Activated T-helper 1 cell treated with Interleukin-2 at 50 U/mL for 16 hours (primary cell): ENCODE measurements at places on chromosomes 2 and 18.

GRCh38 chr2:121748202-121748601 is 7.2 kb upstream of the TSN start:
- no peak for DNase-seq

DNA sequence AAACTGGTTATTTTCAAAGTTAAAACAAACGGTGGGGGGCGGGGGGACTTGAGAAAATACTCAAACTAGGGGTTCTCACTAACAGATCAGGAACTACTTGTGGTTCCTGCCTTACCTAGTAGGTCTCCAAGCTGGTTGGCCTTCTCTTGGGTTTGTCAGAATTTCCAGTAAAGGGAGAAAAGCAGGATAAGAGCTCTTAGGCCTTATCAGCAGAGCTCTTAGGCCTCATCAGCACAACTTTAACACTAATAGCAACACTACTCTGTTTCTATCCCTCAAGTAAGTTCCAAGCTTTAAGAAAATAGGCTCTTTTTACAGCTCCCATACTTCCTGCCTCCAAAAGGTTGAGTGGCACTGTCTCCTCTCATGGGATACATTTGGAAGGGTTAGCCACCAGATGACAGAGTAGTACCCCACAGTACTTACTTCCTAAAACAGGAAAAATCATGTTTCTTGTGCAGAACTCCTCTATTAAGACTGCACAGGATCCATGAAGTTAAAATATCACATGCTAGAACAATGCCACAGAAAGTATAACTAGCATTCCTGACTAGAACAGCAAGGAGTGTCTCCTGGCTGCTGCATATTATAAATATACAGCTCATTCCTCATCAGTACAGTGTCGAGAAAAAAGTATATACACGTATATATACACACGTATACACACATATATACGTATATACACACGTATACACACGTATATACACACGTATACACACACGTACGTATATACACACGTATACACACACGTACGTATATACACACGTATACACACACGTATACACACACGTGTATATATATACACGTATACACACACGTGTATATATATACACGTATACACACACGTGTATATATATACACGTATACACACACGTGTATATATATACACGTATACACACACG is 6.1 kb downstream of the FBXO11 start:
- DNase-seq, result no peak

DNA sequence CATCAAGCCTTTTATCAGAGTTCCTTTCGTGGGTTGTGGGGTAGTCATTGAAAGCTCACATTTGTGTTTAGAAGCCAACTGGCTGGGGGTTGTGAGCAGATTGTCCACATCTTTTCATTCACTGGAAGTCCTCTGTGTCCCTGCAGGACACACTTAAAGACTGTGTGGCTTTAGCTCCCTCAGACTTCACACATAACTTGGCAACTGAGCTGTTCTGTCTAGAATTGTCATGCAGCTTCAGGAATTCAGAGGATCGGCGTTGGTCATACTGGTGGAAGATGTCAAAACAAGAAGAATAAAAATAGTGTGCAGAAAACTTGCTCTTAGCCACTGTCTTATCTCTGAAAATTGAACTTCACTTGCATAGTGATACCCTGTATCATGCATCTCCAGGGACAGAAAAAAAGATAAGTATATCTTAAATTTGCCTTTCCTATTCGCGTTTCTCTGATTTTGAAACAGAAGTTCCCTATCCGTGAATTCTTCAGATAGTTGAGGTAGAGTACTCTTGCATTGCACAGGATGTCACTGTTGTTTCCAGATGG is 49.6 kb downstream of the TRAPPC12 start:
- no peak for DNase-seq

GRCh38 chr18:58443671-58444070 is 185.2 kb downstream of the ALPK2 start:
- no peak for DNase-seq

- DNase-seq, result no peak
These were observed 89.2 kb downstream of the DOCK10 start for GRCh38 chr2:224952936-224953657.

GRCh38 chr2:74119912-74120825 is 27.5 kb downstream of the BOLA3 start:
- peak; percentile 78 for DNase-seq

GRCh38 chr2:139122711-139123158 is 342.5 kb upstream of the NXPH2 start:
- DNase-seq, result no peak

DNA sequence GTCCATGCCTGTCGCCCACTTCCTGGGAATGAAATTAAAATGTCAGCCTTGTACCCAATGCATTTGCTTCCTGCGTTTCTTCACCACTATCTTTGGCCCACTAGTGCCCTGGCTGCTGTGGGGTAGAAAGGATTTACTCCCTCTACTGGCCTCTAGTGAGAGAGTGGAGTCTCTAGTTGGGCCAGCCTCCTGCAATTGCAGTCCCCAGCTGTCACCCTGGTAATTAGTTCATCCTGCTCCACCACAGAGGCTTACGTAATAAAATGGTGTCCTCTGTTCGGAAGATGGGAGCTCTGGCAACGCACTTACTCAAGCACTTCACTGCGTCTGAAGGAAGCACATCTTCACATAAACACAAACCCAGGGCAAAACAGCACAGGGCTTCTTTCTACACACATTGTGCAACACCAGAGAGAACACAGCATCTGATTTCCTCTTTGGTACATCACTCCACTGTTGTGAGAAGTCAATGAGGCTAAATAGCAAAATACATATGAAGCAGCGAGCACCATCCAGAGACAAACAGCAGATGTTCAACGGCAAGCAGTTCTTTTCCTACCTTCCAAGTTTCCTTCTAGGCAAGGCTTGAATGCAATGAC is 274.6 kb downstream of the LRATD1 start:
- no peak for DNase-seq

DNA sequence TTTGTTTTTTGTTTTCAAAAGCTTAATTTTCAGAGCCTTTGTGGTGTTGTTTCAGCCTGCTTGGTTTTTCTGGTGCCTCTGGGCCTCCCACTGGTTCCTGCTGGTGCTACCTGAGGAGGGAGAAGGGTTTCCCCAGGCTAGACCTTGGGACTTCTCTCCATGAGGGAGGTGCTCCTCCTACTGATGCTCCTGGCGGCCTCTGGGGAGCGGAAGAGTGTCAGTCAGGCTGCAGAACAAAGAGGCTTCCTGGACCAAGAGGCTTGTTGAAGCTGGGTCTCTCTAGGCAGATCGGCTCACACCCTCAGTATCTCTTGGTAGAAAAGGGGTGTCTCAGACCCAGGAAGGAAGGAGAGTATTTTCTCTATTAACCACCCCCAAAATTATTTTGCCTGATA is 32.2 kb downstream of the RFX8 start:
- no peak for DNase-seq

DNA sequence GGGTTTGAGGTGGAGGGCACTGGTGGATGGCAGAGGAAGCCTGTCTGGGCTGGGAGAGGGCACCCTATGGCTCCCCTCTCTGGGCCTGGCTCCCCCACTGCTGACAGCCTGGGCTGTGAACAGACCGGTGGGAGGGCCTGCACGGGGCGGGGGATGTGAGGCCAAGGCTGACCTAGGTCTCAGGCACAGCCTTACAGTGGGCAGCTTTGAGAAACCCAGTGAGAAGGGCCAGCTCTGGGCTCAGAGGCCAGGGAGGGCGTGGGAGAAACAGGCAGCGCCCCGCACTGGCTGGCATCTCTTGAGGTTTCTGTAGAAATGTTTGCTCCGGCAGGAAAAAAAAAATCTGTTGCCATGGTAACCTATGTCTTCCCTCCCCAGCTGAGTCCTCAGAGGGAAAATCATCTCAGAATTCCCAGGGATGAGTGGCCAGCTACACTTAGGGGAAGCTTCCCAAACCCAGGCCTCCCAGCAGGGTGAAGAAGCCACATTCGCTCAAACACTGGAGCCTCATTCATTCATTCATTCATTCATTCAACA is 71.7 kb upstream of the TAF1B start:
- no peak for DNase-seq

GRCh38 chr2:6027066-6027465 is 334.9 kb downstream of the SOX11 start:
- no peak for DNase-seq

- no peak for DNase-seq
These were observed 755 bp downstream of the EIF4E2 start for GRCh38 chr2:232551250-232551638.

GRCh38 chr2:133262893-133263292 is 305.4 kb downstream of the NCKAP5 start:
- DNase-seq, result no peak

DNA sequence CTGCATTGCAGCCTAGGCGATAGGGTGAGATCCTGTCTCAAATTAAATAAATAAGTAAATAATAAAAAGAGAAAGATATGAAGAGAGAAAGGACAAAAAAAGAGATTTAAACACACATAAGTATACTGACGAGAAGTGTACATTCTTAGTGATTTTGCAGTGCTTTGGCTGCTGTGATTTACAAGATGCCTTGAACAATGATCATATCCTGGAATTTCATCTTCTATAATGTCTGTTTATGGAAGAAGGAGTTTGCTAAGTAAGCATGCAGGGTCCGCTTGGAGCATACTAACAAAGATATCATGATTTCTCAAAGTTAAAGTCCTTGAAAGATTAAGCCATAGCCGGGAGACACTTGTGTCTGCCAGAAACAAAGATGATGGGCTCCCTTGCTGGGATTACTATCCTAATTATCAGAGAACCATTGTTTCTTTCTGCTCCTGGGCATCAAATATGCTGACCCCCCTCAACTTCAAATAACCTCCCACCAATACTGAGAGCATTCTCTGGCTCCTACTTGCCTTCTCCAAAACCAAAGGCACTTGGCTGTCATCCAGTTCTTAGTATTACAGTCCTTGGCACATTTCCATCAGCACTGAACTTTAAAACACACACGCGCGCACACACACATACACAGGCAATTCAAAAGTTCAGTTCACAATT is 47.5 kb upstream of the STAM2 start:
- DNase-seq, result no peak

DNA sequence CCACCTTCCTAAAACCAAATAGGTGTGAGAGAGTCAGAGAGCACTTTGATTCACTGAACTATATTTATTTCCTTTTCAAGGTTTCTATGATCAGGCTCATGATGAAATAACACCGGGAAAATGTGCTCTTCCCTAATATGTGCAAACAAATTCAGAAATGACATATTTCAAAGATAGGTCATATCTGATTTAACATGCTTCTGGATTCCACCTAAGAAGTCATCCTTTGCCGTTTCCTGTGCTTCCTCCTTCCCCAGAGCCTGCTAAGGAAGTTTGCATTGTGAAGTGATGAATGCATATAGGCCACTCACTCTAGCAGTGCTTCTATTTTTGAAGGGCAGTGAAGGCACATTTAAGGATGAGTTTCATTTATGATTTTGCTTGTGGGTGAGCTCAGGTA is 327.6 kb downstream of the TDRD15 start:
- no peak for DNase-seq

GRCh38 chr18:986552-986951 is 81.9 kb downstream of the ADCYAP1 start:
- no peak for DNase-seq

DNA sequence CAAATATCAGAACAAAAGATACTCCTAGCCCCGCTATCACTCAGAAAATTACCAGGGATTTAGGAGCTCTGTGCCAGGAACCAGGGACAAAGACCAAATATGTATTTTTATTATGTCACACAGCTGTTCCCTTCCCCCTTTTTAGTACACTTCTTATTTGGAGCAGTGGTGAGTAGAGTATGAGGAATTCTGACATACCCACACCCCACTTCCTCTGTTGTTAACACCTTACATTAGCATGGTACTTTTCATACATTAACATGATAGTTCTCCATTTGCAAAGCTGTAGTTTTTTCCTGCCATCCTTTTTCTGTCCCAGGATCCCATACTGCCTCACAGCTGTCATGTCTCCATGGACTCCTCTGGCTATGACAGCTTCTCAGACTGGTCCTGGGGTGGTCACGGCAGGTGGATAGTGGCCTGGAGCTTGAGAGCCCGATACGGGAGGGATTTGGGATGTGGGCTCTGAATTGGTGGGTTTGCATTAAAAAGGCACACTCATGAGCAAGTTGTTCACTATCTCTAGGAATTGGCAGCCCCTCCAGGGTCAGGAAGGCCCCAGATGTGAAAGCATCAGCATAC is 100.2 kb downstream of the SH3RF3 start:
- no peak for DNase-seq

- no peak for DNase-seq
These were observed 174.5 kb upstream of the MGAT5 start for GRCh38 chr2:134079373-134079772.

GRCh38 chr18:55627007-55627406 is 39.0 kb upstream of the TCF4 start:
- no peak for DNase-seq

GRCh38 chr2:66127061-66127460 is 307.9 kb upstream of the MEIS1 start:
- DNase-seq, result no peak

- DNase-seq, result no peak
These were observed 22.5 kb upstream of the REL start for GRCh38 chr2:60858897-60859311.

DNA sequence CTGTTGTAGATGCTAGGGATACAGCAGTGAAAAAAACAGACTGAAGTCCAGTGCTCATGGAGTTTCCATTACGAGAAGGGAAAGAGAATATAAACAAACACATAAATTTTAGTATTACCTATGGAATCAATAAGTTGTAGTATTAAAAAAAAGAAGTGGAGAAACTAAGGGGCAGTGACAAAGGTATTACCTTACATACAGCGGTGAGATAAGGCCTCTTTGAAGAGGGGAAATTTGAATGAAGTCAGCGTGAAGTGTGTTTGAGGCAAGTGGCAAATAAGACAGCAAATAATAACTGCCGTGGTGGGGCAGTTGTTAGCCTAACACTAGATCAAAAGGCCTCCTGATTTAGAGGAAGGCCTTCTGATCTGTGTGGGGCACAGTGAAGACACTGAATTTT is 57.9 kb downstream of the TLK1 start:
- no peak for DNase-seq

DNA sequence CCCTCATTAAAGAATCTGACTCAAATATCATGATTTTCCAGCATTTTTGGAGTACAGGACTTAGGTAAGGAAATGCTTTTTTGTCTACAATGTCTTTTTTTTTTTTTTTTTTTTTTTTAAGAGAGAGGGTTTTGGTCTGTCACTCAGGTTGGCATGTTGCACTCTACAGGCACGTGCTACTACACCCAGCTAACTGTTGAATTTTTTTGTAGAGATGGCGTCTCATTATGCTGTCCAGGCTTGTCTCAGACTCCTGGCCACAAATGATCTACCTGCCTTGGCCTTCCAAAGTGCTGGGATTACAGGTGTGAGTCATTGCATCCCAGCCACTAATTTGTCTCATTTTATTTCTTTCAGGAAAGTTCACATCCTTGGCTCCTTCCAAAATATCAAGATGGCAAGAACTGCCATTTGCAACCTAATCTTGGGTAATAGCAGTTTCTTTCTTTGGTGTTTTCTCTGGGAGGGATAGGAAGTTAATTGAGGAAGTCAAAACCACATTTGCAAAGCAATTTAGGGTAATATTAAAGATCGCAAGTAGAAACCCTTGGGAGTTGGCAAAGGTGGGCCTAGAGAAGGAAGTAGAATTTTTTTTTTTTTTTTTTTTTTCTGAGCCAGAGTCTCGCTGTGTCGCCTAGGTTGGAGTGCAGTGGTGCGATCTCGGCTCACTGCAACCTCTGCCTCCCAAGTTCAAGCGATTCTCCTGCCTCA is 15.5 kb downstream of the PNO1 start:
- DNase-seq, result no peak

- no peak for DNase-seq
These were observed 160.4 kb upstream of the LHCGR start for GRCh38 chr2:48915884-48916283.

- DNase-seq, result no peak
These were observed 11.2 kb upstream of the SP5 start for GRCh38 chr2:170703776-170704476.
